ENCODE measurements at places on chromosomes 11 and 22.

GRCh38 chr11:33910296-33910957 is 18.6 kb upstream of the LMO2 start:
- DNase-seq = no peak

GRCh38 chr11:116881143-116881542 is 43.7 kb upstream of the APOA1 start:
- DNase-seq = no peak

GRCh38 chr11:133714471-133715375 is 130.6 kb downstream of the SPATA19 start:
- DNase-seq = no peak

GRCh38 chr11:30652801-30653200 is 66.6 kb upstream of the MPPED2 start:
- no peak for DNase-seq

- no peak for DNase-seq
Measured at GRCh38 chr11:58730507-58731089, 1.1 kb downstream of the GLYAT start.

DNA sequence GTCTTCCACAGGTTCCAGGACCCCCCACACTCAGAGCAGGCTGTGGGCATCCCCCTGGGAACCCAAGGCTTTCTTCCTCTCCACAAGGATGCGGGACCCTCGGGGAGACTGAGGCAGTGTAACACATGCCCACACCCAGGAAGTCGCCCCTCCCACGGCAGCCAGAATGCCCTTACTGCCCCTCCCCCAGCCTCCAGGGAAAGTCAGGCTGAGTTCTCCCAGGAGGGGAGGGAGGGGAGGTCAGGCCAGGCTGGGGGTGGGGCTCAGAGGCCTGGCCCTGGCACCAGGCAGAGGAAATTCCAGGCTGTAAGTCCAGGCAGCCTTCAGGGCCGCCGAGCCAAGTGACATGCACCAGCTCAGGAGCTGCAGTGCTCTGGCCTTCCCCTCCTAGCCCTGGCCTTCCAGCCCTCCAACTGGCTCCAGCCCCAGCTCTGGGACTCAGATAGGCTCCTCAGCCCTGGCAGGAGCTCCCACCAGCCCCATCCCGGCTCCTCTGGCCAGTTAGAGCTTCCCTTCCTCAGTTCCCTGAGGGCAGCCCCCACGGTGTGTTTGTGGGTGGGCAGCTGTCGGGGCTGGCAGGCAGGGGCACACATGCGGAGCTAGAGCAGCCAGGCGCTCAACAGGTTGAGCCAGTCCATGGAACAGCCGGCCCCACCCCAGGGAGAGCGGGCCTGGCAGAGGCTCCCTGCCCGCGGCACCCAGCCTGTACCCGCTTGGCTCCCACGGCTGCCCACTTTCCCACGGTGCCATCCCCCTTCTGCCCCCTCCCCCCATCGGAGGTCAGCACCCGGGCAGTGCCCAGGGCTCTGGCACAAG is 3.6 kb downstream of the BCL9L start:
- peak; percentile 56 for DNase-seq

- DNase-seq = no peak
Measured at GRCh38 chr11:38384568-38384967, 1786.5 kb upstream of the RAG2 start.

- no peak for DNase-seq
Measured at GRCh38 chr11:108890482-108891105, 225.7 kb downstream of the DDX10 start.

- no peak for DNase-seq
Measured at GRCh38 chr22:17536269-17536668, 27.0 kb upstream of the SLC25A18 start.

GRCh38 chr22:42805998-42806830 is 50.9 kb downstream of the ARFGAP3 start:
- DNase-seq = no peak

Measured in IMR-90 (cell line).